Urinary bladder (tissue), 4 donors: ENCODE measurements at places on chromosomes 16 and 17. TPM values are rescaled to one million over a fixed set of nuclear protein-coding genes. Genes with fewer than 3 reads are reported as not detected.

DNA sequence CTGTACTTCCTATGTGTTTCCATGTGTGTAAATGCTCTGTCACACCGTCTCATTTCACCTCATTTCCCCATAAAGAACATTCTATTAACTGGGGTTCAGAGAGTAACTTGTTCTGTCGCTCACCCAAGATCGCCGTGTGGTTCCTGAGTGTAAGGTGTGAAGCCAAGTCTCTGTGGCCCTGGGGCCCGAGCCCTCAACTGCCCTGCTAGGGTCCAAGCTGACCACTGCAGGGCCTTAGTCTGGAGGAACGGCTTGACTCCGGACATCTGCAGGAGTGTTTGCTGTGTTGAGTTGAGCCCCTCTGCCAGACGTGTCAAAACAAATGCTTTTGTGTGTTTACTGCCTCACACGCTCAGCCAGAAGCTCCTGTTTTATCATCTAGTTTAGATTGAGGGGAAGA, 244.1 kb downstream of the CCDC182 start:
- DNase-seq: no peak

DNA sequence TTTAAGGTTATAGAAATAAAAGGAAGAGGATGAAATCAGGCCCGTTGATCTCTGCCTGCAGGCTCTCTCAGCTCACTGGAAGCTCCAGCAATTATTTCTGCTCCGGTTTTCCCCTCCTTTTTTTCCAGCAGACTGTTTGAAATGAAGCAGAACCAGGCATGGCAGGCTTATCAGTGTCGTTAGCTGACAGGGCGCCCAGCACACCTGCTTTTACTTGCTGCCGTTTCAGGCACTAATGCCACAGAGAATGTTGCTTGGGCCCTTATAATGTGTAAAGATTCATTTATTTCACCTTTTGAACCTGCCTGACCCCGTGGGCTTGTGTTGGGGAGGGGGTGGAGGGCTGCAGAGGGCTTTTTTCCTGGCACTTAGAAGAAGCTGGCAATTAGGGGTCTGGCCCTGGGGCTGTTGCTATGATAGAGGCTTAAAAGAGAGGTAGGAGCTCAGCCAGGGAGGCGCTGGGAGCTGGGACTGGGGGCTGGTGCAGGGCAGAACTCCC, 108.1 kb downstream of the IRX3 start:
- peak; percentile 55 for DNase-seq

The ABCA8 gene
- polyA plus RNA-seq: 43.6 TPM

The TBC1D3E gene
- polyA plus RNA-seq: 0.06 TPM

The PLA2G10 gene
- 1.4 TPM for polyA plus RNA-seq

The DNAH9 gene
- polyA plus RNA-seq: 1.2 TPM

GRCh38 chr17:82031303-82031884, at the start of gene RAC3:
Gene RAC3, plus strand, starts transcription at chr17:82031678. Its CDS starts 84 bp downstream, at chr17:82031762.
- DNase-seq: no peak

DNA sequence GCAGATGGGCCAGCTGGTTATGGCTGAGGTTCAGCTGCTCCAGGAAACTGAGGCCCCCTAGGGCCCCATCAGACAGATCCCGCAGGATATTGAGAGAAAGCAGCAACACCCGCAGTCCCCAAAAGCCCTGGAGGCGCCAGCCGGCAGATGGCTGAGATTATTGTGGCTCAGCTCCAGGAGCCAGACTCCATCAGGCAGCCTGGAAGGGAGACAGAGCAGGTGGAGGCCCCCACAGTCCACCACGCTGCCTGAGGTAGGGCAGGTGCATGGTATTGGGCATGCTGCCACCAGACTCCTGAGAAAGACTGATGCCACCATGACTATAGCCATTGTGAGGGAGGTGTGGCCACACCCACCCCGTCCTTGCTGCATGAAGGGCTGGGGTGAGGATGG, 9.5 kb upstream of the TMEM101 start:
- DNase-seq: no peak

DNA sequence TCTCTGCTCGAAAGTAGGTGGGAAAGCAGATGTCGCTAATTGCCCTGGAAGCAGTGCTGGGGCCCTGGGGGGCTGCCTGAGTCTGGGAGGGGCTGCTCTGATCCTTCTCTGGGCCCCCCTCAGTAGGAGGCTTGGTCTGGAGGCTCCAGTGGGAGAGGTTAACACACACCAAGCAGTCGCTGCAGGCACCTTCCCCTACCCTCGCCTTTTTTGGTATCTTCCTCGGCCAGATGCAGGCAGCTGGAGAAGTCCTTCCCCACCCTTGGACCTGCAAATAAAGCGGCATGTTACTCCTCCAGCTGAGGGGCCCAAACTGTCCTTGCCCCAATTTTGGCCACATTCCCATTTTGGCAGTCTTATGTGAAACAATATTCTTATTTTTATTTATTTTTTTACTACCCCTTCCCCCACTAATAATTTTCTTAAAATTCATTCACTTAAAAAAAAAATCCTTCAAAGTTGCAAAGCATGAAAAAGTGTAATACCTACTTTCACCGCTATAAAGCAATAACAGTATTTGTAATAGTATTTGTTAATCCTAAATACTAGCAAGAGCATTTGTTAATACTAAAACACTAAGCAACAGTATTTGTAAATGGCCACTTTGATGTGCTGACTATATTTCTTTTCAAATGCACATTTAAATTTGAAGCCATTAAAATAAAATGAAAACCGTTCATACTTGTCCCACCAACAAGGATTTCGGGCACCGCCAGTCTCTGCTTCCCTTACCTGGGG, 15.0 kb downstream of the C16orf46 start:
- no peak for DNase-seq

The ANKRD11 gene
- polyA plus RNA-seq: 73.3 TPM

The PTGES3L gene
- polyA plus RNA-seq: 18.6 TPM

The ATAD5 gene
- 0.44 TPM for polyA plus RNA-seq

GRCh38 chr16:49576941-49577340, 203.3 kb downstream of the C16orf78 start:
- DNase-seq: no peak

GRCh38 chr17:55303701-55304145, 39.0 kb downstream of the HLF start:
- no peak for DNase-seq

DNA sequence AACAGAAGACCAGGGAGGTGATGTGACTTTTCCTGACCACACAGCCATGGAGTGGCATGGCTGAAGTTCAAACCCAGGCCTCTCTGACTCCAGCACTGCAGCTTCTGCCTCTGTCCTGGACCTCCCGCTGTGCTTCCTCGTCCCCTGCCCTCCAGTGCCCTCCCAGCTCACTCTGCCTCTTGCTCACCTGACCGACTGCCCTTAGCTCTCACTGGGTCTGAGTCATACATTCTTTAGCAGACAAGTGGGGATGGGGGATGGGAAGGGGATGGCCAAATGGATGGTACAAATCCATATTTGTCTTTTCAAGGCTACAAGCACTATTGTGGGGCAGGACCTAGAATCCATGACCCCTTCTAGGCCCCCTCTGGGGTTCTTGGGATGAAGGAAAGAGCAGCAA, 33.0 kb downstream of the PITPNM3 start:
- no peak for DNase-seq

DNA sequence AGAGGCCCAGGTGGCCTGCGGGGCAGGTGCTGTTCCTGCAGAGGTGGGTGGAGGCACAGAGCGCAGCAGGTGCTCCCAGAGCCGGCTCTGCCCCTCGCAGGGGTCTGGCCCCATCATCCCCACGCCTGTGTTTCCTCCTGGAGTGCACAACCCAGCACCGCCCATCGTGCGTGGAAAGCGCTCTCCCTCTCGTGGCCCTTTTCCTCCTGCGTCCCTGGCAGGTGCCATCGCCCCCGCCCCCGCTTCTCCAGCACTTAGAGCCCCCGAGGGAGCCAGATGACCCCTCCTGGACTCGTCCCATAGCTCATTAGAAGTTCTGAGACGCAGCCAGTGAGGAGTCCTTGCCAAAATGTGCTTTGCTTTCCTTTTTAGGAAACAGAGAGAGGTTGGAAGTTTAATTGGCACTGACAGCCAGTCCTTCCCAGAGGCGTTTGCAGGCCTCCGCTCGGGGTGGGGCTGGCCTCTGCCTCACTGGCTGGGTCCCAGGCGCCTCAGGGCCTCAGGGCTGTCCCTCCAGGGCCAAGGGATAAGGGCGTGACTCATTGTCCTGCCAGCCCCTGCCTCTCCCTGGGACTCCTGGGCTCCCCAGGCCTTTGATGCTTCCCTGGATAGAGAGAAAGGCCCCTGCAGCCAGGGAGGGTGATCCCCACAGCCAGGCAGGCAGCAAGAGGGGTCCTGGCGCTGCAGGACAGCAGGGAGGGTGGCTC, 32.2 kb upstream of the CHMP6 start:
- peak; percentile 59 for DNase-seq

DNA sequence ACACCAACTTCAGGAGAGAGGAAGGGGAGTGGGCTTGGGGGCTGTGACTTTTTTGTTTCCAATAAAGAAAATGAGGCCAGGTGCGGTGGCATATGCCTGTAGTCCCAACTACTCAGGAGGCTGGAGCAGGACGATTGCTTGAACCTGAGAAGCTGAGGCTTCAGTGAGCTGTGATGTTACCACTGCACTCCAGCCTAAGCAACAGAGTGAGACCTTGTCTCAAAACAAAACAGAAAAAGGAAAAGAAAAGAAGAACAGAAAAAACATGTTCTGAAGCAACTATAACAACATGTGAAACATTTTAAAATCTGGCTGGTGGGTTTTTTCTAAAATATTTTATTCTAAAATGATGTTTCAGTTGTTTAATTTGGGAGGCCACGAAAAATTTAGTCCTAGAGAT, 554.0 kb upstream of the ZFHX3 start:
- DNase-seq: no peak

DNA sequence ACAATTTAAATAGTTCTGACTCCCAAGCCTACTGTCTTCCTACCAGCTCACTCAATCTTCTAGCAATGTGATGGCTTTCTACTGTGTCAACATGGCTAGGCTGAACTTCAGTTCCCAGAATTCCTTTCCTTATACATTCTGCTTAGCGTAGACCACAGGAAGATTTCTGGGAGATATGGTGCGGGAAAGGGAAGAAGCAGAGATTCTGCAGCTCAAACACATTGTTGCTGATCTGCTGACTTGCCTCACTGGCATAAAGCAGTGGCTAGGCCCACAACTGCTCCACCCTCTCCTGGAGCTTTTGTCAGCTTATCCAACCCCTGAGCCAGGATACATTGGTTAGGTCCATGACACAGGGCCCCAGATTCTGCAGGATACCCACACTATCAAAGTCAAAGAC, 58.8 kb downstream of the GAS7 start:
- DNase-seq: no peak

- no peak for DNase-seq
Measured at GRCh38 chr16:58579587-58579986, 50.0 kb downstream of the CNOT1 start.

GRCh38 chr16:80976946-80977345, 29.7 kb downstream of the CMC2 start:
- DNase-seq: no peak

The VAT1L gene
- polyA plus RNA-seq: 5.8 TPM

DNA sequence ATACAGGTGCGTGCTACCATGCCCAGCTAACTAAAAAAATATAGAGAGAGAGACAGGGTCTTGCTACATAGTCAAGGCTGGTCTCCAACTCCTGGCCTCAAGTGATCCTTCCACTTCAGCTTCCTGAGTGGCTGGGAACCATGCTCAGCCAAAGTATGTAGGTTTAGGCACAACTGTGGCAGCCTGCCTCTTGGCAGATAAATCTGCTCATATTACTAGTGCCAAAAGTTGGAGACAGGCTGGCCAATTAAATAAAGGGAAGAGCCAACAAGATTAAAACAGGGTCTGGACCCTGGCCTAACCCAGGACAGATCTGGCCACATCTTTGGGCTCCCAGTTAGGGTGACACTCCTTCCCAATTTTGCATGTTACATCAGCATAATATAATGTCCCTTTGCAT, 151.7 kb downstream of the CBLN1 start:
- DNase-seq: no peak

The SMYD4 gene
- 12.8 TPM for polyA plus RNA-seq

GRCh38 chr17:77637818-77638575, 320.5 kb upstream of the TNRC6C start:
- no peak for DNase-seq

- DNase-seq: no peak
Measured at GRCh38 chr16:76835339-76835738, 355.7 kb upstream of the MON1B start.

DNA sequence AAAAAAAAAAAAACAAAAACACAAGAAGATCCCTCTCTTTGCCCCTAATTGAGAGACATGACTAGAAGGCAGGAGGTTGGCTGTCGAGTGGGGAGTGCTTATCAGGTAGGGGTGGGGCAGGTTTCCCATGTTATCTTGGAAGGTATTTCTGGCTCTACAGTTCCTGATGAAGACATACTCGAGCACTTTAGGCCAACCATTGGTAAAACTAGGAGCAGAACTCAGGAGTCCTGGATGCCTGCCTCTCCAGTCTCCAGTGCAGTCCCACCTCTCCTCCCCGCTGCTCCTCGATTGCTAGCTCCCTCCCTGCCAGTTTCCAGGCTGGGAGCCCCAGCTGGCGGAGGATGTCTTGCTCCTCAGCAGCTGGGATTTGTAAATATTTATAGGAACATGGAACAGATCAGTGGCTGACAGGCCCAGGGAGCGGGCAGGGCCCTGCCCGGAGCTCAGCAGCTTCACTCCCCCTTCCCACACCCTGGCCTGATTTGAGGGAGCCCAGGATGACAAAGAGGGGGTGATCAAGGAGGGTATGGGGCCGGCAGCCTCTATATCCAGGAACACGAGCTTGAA, 11.4 kb upstream of the C1QL1 start:
- DNase-seq: no peak

DNA sequence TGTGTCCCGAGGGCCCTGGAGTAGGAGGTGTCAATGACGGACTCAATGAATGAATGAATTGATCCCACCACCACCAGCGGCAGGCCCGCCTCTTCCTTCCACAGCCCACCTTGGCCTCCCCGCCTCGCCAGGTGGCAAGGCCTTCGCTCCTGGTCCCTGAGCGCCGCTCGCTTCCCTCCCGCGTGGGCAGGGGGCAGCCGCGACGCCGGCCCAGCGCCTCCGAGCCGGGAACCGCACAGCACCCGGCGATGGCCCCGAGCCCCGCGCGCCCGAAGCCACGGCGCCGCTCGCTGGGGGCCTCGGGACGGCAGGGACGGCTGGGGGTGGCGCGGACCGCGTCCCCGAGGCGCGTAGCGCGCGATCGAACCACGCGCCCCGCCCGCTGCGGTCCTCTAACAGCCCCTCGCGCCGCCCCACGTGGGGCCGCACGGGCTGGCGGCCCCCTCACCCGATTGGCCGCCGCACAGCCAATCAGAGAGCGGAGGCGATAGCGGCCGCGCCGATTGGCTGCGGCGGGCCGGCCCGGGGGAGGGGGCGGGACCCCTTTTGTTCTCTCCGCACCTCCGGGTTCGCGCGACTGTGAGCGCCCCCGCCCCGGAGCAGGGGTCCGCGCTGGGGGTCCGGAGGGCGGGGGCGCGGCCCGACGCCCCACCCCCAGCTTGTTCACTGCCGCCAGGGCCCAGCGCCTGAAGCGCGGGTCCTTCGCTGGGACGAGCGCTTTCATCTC, 31.4 kb downstream of the ACTG1 start:
- no peak for DNase-seq

DNA sequence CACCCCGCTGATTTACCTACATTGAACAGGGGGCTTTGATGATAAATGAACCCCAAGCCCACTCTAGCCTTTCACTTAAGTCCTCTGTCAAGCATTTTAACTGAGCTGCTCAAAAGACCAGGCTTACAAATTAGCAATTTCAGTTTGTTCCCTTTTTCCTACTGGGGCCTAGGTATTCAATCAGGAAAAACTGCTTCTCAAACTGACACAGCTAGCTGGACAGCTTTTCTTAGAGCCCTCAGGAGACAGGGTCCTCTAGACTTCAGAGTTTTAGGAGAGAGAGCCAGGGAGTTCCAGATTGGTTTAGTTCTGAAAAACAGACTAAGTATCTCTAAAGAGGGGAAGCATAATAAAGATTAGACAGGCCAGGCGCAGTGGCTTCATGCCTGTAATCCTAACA, 6.2 kb upstream of the HEXIM2 start:
- no peak for DNase-seq

The ADAT1 gene
- polyA plus RNA-seq: 16.9 TPM

- DNase-seq: no peak
Measured at GRCh38 chr17:45824475-45824874, 20.2 kb upstream of the SPPL2C start.
